ENCODE measurements at places on chromosomes 3 and 15.
A peak's percentile ranks its signal among the peaks of the same experiment; 100 is the strongest.

- DNase-seq = peak; percentile 88
Measured at GRCh38 chr15:99014803-99015697, 7.5 kb upstream of the PGPEP1L start.

GRCh38 chr3:37833302-37834186 is 28.1 kb upstream of the CTDSPL start:
- no peak for DNase-seq

DNA sequence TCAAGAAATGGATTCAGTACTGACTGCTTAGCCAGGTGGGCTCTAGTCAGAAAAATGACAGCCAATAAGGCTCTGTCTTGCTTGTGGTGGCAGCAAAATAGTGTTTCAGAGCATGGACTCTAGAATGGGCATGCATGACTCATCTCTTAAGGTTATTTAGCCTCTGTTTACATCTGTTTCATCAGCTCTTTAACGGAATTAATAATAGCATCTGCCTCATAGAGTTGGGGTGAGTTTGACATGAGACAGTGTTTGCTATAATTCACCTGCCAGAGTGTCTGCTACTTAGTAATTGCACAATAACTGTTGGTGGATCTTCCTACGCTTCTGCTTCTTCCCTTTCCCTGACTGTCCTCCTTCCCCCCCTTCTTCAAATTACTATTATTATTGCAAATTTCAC is 350.4 kb upstream of the SEMA6D start:
- DNase-seq = no peak

DNA sequence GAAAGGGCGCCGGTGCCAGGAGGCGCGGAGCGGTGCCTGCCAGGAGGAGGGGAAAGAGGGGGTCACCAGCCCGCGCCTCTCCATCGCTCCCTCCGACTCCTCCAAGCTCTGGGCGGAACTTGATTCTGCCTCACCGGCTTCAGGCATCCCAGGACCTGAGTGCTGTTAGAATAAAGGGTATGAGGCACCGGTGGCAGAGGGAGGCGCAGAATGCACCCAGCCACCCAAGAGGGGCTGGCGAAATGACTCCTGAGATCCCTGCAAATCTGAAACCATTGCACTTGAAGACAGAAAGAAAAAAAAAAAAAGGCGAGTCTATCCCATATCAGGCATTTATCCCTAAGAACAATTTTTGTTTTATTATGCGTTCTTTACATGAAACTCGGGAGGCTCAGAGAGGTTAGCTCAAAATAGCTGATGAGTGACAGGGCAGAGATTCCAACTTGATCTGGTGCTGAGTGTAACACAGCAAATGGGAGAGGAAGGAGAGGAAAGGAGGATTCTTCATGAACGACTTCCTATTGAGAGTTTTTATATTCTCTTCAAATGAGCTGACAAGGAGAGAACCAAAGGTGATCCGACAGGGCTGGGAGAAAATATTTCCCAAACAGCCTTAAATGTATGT is 157.0 kb upstream of the FRMD4B start:
- no peak for DNase-seq

DNA sequence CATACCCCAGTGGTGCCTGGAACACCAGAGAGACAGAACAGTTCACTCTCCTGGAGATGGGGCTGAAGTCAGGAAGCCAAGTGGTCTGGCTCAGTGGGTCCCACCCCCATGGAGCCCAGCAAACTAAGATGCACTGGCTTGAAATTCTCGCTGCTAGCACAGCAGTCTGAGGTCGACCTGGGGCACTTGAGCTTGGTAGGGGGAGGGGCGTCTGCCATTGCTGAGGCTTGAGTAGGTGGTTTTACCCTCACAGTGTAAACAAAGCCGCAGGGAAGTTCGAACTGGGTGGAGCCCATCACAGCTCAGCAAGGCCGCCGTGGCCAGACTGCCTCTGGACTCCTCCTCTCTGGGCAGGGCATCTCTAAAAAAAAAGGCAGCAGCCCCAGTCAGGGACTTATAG is 272.0 kb downstream of the KLF13 start:
- no peak for DNase-seq

DNA sequence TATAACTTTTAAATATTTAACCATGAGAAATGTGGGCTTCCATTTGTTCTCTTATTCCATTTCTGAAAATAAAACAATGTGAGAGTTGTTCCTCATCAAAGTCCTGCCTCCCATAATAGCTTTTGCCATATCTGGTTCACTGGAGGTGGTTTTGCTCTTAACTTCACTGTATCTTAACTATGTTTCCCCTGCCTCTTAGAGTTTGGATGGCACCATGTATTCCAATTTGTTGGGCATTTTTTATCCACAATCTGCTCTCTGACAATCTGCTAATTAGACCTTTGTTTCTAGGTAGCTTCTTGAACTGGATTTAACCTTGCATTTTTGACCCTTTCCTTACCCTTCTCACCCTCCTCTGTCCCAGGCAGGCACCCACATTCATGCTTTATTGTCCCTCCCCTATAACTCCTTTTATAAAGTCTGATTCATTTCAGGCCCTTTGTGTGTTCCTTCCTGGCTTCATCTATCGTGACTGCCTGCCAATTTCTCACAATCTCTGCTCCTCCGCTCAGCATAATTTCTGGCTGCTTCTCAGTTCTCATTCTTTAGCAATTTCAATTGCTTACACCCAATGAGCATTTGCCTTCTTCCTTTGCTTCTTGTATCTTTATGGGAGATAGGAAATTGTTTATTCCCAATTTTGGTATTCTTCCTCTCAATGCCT is 144.2 kb upstream of the ARHGEF26 start:
- DNase-seq = peak; percentile 97

GRCh38 chr15:52308446-52309153 is 13.0 kb upstream of the MYO5C start:
- DNase-seq = no peak

DNA sequence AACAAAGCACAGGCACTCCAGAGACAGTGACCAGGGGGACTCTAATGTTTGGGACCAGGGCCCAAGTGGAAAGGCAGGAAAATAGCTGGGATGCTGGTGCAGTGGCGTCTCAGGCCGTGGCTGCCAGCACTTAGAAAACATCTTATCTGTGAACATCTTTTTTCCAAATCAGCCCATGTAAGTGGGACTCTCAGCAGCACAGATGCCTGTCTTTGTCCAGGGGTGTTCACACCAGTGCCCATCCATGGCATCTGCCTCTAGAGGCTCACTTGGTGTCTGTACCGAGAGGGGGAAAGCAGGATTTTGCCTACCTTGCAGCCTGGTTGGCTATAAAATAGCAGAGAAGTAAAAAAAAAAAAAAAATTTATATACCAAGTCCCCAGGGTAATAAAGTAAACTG is 26.7 kb downstream of the SLC12A8 start:
- peak; percentile 32 for DNase-seq

DNA sequence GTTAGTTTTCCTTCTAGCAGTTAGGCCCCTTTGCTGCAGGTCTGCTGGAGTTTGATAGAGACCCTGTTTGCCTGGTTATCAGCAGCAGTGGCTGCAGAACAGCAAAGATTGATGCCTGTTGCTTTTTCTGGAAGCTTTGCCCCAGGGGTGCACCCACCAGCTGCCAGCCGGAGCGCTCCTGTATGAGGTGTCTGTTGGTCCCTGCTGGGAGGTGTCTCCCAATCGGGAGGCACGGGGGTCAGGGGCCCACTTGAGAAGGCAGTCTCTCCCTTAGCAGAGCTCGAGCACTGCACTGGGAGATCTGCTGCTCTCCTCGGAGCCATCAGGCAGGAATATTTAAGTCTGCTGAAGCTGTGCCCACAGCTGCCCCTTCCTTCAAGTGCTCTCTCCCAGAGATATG is 825.3 kb upstream of the GRM7 start:
- DNase-seq = no peak

DNA sequence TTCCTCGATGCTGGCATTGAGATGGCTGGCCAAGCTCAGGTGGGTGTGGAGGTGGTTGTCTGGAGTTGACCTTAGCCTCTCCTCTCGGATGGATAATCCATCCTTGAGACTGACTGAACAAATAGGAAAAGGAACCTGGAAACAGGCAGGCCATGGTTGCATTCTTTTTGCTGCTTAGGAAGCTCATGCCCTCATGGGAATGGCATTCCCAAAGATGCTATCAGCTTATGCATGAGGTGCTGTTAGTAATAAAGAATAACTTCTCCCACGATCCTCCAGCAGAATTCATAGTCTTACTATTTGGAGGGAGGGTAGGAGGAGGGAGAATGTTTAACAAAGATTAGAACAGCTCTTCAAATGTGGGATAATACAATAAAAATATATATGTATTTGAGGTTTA is 303.0 kb upstream of the TPM1 start:
- DNase-seq = no peak

DNA sequence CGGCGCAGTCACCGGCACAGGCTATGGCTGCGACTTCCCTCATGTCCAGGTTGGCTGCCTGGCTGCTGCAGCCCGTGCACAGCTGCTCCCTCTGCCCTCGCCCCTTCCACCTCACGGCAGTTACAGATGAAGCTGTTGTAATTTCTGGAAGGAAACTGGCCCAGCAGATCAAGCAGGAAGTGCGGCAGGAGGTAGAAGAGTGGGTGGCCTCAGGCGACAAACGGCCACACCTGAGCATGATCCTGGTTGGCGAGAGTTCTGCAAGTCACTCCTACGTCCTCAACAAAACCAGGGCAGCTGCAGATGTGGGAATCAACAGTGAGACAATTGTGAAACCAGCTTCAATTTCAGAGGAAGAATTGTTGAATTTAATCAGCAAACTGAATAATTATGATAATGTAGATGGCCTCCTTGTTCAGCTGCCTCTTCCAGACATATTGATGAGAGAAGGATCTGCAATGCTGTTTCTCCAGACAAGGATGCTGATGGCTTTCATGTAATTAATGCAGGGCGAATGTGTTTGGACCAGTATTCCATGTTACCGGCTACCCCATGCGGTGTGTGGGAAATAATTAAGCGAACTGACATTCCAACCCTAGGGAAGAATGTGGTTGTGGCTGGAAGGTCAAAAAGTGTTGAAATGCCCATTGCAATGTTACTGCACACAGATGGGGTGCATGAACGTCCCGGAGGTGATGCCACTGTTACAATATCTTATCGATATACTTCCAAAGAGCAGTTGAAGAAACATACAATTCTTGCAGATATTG is 13.2 kb upstream of the GNB4 start:
- DNase-seq = no peak

GRCh38 chr15:88529021-88529630 is 17.4 kb downstream of the DET1 start:
- no peak for DNase-seq

GRCh38 chr3:85846940-85847339 is 888.2 kb downstream of the CADM2 start:
- DNase-seq = no peak

- no peak for DNase-seq
Measured at GRCh38 chr3:74511078-74511477, 103.4 kb downstream of the CNTN3 start.

- peak; percentile 66 for DNase-seq
Measured at GRCh38 chr15:61033940-61034677, 195.0 kb downstream of the RORA start.

GRCh38 chr3:38108649-38109579 is 28.0 kb downstream of the ACAA1 start:
- no peak for DNase-seq

DNA sequence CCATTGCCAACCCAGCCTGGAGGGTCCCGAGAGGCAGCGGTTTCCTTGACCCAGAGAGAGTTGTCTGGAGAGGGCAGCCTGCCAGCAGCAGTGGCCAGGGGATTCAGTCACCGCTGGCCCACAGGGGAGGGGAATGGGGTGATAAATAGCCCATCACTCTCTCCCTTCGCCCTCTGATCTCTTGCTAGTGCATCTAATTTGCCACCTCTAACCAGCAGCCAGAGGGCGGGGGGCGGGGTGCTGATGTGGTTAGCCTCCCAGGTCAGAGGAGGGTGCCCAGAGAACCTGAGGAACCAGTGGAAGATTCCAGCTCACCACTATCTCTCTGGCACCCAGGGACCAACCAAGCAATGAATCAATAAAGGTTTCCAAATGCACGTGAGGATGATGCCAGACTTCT is 35.1 kb upstream of the SLC6A11 start:
- DNase-seq = no peak

GRCh38 chr3:184800349-184800930 is 11.5 kb upstream of the VPS8 start:
- DNase-seq = no peak

- DNase-seq = no peak
Measured at GRCh38 chr15:83837945-83838571, 184.1 kb downstream of the ADAMTSL3 start.

DNA sequence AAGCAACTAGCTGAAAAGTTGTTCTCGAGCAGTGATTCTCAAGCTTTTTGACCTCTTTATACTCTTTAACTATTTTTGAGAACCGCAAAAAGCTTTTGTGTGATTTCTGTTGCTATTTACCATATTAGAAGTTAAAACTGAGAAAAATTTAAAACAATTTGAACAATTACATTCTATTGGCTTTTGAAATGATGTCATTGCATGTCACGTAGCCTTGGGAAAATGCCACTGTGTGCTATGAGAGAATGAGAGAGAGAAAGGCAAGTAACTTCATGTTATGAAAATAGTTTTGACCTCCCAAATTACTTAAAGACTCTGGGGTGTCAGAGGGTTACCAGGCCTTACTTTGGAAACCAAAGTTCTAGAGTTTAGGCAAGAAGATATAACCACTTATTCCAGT is 8.0 kb downstream of the USP13 start:
- no peak for DNase-seq

GRCh38 chr3:185717121-185717520 is 107.7 kb downstream of the IGF2BP2 start:
- DNase-seq = peak; percentile 83

- DNase-seq = no peak
Measured at GRCh38 chr3:73552700-73553099, 72.0 kb downstream of the PDZRN3 start.

- DNase-seq = no peak
Measured at GRCh38 chr3:62184559-62184958, 188.8 kb downstream of the FEZF2 start.

GRCh38 chr3:143363276-143363675 is 243.7 kb downstream of the CHST2 start:
- DNase-seq = no peak

DNA sequence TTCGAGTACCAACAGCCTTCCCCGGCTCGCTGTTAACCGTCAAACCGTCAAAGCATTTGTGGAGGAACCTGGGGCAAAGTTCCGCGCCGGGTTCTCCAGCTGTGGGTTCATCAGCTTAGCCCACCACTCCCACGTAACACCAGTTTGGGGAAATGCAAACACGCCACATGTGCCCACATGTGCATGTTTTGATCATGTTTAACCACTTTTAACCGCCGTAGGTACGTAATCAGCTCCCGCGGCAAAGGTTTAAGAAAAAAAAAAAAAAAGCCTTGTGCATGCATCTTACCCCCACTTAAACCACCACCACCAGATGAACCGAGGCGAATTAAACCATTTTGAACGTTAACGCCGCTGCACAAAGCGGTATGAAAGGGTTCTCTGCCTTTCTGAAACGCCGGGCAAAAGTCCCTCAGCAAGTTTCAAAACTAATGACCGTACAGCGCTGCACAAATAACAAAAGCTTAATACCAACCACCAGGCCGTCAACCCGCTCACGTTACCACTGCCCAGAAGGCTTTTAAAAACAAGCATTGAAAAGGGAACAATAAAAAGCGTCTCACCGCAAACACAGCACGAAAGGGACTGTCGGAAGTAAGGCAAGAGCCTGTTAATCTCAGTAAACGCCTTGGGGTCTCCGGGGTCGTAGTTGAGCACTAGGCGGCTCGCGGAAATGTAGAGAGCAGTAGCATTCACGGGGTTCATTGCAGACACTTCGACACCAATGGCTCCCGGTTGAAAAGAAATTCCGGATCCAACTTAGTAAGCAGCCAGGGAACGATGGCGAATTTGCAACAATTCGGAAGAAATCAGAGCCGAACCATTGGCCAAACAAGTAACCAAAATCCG is 1.5 kb downstream of the MSL2 start:
- peak; percentile 35 for DNase-seq
